Stimulated activated naive B cell treated with anti-CD40 and anti-IgM and Interleukin-4, amounts not matched to agents 10 μg/mL and 1 μg/mL and 100 μg/mL, for 72 hours (primary cell): ENCODE measurements at places on chromosomes 1 and 21.

- DNase-seq, result no peak
These were observed 348.7 kb downstream of the RWDD3 start for GRCh38 chr1:95582746-95583145.

DNA sequence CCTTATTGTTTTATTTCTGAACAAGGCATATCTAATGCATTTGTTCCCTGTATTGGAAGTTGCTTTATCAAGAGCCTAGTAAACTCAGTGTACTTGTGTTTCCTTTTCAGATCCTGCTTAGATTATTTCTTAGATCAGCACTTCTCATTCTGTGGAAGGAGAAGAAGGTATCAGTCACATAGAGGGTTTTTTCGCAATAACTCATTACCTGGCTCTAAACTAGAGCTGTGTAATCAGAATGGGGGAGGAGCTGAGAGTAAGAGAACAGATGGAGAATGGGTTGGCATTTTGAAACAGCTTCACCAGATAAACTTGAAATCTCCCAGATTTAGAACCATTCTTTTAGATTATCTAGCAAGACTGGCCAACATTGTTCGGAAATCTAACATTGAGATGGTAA is 11.0 kb downstream of the AHCYL1 start:
- no peak for DNase-seq

GRCh38 chr1:111535256-111536191 is 32.1 kb upstream of the ADORA3 start:
- DNase-seq, result no peak

DNA sequence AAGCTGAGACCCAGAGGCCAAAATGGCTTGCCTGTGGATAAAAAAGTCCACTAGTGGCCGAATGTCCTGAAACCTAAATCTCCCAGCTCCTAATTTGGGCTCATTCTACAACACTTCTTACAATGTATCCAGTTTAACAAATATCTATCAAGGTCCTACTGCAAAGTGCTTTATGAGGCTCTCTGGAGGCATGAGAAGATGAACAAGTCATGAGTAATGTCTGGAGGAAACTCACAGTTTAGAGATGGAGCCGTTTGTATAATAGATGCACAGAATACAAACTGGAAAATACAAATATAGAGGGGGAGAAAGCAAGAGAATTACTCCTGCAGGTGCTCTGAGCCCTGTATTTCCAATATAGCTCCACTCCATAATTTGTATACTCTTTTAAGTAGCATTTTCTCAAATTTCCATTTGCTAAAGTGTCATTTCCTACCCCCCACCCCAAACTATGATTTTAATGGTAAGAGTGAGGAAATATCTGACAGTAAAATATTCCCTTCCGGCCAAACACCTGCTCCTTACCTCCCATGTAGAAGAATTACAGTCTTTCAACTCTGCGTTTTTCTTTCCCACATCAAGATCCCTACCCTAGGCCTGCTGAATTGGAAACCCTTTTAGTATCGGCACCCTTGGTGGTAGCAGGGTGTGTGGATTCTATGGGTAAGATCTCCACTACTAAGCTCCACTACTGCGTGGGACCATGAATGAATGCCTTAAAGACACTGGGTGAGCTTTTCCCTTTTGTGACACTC is 3.3 kb upstream of the ADAMTS5 start:
- no peak for DNase-seq

- DNase-seq, result no peak
These were observed 31.0 kb downstream of the NCAM2 start for GRCh38 chr21:21029164-21029563.

- DNase-seq, result no peak
These were observed 21.5 kb upstream of the SLC44A5 start for GRCh38 chr1:75632350-75632949.

GRCh38 chr1:113256348-113256729 is 134.0 kb upstream of the MAGI3 start:
- DNase-seq, result no peak

GRCh38 chr21:23524685-23525084 is 2082.6 kb downstream of the MRPL39 start:
- no peak for DNase-seq

DNA sequence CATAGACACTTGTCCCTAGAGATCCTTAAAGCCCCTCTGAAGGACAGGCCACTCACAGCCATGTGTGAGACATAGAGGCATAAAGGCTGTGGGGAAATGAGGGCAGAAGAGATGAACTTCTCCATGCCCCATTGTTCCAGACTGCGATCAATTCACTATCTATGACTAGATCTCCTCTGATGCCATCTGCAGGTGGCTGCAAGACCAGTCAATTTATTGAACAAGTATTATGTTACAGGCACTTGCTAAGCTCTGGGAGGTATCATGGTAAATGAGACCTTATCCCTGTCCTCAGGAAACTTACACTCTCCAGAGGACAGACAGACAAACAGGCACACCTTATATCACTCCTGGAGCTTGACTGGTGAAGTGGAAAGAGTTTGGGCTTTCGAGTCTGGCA is 22.9 kb downstream of the UBIAD1 start:
- DNase-seq, result no peak

GRCh38 chr1:186486061-186486460 is 25.1 kb upstream of the PDC start:
- no peak for DNase-seq

DNA sequence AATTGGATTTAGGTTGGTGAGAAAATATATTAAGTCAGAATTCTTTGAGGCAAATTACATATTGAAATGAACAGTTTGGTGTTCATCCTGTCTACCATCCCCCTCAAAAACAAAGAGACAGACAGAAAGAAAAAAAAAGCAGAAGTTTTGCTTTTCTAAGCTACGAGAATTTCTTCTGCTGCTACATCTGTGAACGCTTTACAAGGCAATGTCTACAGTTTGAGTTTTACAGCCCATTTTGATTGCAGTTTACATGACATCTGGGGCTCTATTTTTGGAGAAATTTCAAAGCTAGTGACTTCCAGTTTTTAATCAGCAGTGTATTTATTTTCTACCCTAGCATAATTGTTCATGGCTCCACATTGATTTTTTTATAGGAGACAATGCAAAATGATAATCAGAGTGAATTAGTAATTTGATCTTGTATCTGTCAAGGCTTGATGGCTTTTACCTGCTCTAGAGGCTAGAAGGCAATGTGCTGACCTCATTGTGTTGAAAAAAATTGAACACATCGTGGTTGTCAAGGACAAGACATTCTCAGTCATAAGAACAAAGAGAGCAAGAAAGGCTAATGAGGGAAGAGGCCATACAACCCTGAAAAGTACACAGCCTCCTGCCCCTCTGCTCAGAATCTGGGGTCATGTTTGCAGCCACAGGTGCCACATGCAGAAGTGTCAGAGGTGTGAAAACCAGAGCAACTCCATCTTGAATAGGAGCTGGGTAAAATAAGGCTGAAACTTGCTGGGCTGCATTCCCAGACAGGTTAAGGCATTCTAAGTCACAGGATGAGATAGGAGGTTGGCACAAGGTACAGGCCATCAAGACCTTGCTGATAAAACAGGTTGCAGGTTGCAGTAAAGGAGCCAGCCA is 201.0 kb upstream of the CAMK1G start:
- no peak for DNase-seq

GRCh38 chr1:12220890-12221289 is 8.9 kb upstream of the VPS13D start:
- no peak for DNase-seq

- no peak for DNase-seq
These were observed 113.6 kb downstream of the NMNAT2 start for GRCh38 chr1:183304440-183305107.

- DNase-seq, result no peak
These were observed 2.0 kb downstream of the AGRN start for GRCh38 chr1:1021920-1022259.

- no peak for DNase-seq
These were observed 32.8 kb upstream of the SLC45A1 start for GRCh38 chr1:8285103-8285502.

GRCh38 chr1:162023547-162024501 is at the start of gene OLFML2B:
Gene OLFML2B (minus strand): TSS chr1:162023869. CDS start chr1:162023430, 439 bp downstream.
- DNase-seq, result peak; percentile 16

GRCh38 chr1:36199934-36200741 is 24.1 kb upstream of the THRAP3 start:
- no peak for DNase-seq

- no peak for DNase-seq
These were observed 89.1 kb downstream of the RWDD3 start for GRCh38 chr1:95323123-95323522.

GRCh38 chr21:22062472-22063139 is 1064.4 kb downstream of the NCAM2 start:
- DNase-seq, result no peak

DNA sequence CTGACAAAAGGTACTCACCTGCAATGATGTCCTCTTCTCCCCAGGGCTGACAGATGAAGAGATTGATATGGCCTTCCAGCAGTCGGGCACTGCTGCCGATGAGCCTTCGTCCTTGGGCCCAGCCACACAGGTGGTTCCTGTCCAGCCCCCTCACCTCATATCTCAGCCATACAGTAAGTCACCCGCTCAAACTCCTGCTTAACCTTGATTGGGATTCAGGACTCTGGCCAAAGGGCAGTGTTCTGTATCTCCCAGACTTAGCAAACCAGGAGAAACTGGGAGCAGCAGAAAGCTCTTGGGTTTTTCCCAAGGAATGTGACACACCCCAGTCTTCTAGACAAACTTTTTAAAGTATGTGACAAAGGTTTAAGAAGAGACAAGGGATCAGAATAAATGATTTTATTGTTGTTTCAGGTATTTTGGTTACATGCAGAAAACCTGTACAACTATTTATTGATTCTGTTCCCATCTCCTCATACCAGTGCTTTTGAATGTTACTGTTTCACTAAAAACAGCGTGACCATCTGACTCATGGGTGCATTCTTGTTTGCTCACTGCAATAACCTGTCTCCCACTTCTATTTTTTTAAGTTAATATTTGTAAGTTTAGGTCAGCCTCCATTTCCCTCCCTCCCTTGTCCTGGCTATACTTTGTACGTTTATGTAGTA is 124.6 kb downstream of the PEX14 start:
- DNase-seq, result no peak

- DNase-seq, result no peak
These were observed 50.6 kb upstream of the ANGPTL1 start for GRCh38 chr1:178921499-178921898.

- DNase-seq, result no peak
These were observed 56.3 kb downstream of the TBX15 start for GRCh38 chr1:118931876-118932275.

DNA sequence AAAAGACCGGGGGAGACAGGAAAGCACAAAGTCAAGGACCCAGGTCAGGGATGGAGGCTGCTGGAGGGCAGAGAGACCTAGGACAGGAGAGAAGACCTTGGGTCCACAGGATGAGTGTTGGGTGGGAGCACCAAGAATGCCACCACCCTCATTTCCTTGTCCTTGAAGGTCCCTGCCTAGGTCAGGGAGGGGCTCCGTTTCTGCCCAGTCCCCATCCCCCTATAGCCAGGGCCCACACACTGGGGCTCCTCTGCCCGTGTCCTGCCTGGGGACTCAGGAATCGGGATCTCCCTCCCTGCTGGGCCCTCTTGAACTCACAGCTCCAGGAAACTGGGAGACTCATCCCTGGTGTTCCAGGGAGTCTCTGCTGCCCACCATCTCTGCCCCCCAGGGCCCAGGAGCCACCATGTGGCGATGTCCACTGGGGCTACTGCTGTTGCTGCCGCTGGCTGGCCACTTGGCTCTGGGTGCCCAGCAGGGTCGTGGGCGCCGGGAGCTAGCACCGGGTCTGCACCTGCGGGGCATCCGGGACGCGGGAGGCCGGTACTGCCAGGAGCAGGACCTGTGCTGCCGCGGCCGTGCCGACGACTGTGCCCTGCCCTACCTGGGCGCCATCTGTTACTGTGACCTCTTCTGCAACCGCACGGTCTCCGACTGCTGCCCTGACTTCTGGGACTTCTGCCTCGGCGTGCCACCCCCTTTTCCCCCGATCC is 584 bp downstream of the TINAGL1 start:
- DNase-seq, result no peak

DNA sequence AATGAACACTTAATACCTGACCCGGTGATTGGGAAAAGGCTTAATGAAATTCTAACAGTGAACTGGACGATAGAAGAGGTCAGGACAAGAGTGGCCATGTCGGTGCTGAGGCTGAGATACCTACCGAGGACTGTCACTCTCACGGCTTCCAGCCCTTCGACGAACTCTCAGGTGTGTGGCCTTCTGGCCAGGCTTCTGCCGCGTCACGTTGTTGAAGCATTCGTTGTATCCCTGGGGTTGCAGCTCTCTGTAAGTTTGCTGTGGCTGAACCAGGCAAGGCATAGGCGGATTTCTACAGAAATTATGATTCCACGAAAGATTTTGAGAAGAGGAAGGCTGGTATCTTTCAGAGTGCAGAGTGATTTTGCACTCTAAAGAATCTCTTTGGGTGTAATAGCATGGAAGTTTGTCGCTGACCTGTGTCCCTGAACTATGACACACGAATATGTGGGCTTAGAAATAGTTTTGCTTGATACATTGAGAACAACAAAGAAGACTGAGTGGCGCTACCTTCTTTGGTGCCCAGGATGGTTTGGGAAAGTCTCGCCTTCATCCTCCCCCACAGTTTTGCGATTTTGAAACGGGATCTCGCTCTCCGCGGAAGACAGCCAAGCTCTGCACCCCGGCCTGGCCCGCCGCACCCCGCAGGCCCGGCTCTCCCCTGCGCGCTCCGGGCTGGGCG is 403 bp upstream of the EPHX4 start:
- DNase-seq, result no peak

- DNase-seq, result no peak
These were observed 52.1 kb downstream of the PGM1 start for GRCh38 chr1:63645317-63645716.

- no peak for DNase-seq
These were observed 35.2 kb downstream of the SLC37A1 start for GRCh38 chr21:42548687-42549406.
